Immature natural killer cell (primary cell): ENCODE measurements at places on chromosomes 2 and 18. TPM values are rescaled to one million over a fixed set of nuclear protein-coding genes. Genes with fewer than 3 reads are reported as not detected.

Gene PARD3B
- polyA plus RNA-seq: not detected

Gene DLGAP1
- polyA plus RNA-seq: not detected

GRCh38 chr2:25842155-25842554 lies 36.1 kb downstream of the ASXL2 start:
- H3K27ac ChIP-seq: no peak overlapping the region
- no peaks in the 10 kb centered on the region for H3K27me3 ChIP-seq
- H3K36me3 ChIP-seq: no peaks in the 10 kb centered on the region
- peaks cover 10% of the 10 kb centered on the region for H3K4me1 ChIP-seq
- no peak overlapping the region for H3K4me3 ChIP-seq

GRCh38 chr2:169478745-169479256 lies 493 bp upstream of the BBS5 start:
- H3K4me1 ChIP-seq: peaks cover 12% of the 10 kb centered on the region
- H3K36me3 ChIP-seq: no peaks in the 10 kb centered on the region
- H3K27me3 ChIP-seq: no peaks in the 10 kb centered on the region
- no peak overlapping the region for H3K27ac ChIP-seq

- DNase-seq: no peak
- no peak overlapping the region for H3K4me3 ChIP-seq
- no peaks in the 10 kb centered on the region for H3K27me3 ChIP-seq
- no peaks in the 10 kb centered on the region for H3K4me1 ChIP-seq
Measured at GRCh38 chr18:62033756-62034155, 140.9 kb upstream of the RNF152 start.

Gene MAP3K19
- not detected for polyA plus RNA-seq

Gene SP5
- polyA plus RNA-seq: not detected

- H3K27ac ChIP-seq: no peak overlapping the region
- no peaks in the 10 kb centered on the region for H3K36me3 ChIP-seq
- no peaks in the 10 kb centered on the region for H3K4me1 ChIP-seq
- H3K4me3 ChIP-seq: no peak overlapping the region
Measured at GRCh38 chr2:233663911-233664310, 7.8 kb upstream of the UGT1A9 start.

Gene GPR75
- not detected for polyA plus RNA-seq

Gene GCG
- not detected for polyA plus RNA-seq

DNA sequence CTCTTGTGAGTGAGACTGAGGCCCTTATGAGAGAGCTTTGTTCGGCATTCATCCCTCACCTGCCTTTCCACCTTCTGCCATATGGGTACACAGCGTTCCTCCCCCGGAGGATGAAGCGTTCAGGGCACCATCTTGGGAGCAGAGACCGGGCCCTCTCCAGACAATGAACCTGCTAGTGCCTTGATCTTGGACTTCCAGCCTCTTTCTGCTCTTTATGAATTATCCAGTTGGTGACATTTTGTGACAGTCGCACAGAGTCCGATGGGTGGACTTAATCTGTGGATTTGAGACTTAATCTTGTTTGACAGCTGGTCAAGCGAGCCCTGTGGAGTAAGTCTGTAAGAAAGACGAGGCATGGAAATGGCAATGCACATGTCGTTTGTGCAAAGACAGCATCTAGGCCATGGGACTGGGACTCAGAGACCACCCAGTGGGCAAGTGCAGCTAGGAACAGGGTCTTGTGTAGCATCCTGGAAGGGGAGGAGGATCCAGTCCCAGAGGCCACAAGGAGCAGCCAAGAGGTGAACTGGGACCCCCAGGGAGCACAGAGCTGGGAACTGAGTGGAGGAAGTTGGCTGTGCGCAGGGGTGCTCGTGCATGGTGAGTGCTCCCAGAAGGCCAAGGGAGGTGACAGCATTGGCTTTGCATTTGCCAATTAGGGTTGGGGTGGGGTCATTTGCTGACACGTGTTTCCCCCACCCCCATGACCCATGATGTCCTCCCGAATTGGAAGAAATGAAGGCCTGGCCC lies 69.5 kb upstream of the HDAC4 start:
- H3K36me3 ChIP-seq: no peaks in the 10 kb centered on the region
- DNase-seq: no peak
- no peak overlapping the region for H3K27ac ChIP-seq
- H3K27me3 ChIP-seq: peaks cover 5% of the 10 kb centered on the region
- H3K4me1 ChIP-seq: no peaks in the 10 kb centered on the region

DNA sequence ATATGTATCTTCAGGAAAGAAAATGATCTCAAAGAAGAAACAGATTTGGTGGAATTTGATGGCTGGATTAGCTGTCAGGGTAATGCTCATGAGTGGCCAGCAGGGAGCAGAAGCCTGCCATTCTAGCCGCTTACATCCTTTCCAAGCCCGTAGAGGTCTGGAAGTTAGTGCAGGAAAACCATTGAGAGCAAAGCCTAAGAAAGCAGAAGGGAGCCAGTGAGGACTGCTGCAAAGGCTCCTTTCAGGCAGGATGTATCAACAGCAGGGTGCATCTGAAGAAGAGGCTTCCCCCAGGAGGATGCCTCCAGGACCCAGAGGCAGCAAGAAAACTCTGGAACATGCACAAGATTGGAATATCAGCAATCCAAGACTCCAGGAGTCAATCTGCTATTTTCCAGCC lies 22.9 kb upstream of the LBH start:
- peak overlapping the region; percentile 35 for H3K4me3 ChIP-seq
- H3K27me3 ChIP-seq: peaks cover 2% of the 10 kb centered on the region
- H3K4me1 ChIP-seq: peaks cover 18% of the 10 kb centered on the region
- H3K36me3 ChIP-seq: no peaks in the 10 kb centered on the region
- H3K27ac ChIP-seq: no peak overlapping the region
- DNase-seq: peak; percentile 49

- H3K27ac ChIP-seq: no peak overlapping the region
- H3K4me1 ChIP-seq: peaks cover 37% of the 10 kb centered on the region
- peaks cover 7% of the 10 kb centered on the region for H3K27me3 ChIP-seq
- DNase-seq: no peak
- H3K36me3 ChIP-seq: no peaks in the 10 kb centered on the region
Measured at GRCh38 chr2:46495231-46496030, 16.1 kb downstream of the TMEM247 start.

DNA sequence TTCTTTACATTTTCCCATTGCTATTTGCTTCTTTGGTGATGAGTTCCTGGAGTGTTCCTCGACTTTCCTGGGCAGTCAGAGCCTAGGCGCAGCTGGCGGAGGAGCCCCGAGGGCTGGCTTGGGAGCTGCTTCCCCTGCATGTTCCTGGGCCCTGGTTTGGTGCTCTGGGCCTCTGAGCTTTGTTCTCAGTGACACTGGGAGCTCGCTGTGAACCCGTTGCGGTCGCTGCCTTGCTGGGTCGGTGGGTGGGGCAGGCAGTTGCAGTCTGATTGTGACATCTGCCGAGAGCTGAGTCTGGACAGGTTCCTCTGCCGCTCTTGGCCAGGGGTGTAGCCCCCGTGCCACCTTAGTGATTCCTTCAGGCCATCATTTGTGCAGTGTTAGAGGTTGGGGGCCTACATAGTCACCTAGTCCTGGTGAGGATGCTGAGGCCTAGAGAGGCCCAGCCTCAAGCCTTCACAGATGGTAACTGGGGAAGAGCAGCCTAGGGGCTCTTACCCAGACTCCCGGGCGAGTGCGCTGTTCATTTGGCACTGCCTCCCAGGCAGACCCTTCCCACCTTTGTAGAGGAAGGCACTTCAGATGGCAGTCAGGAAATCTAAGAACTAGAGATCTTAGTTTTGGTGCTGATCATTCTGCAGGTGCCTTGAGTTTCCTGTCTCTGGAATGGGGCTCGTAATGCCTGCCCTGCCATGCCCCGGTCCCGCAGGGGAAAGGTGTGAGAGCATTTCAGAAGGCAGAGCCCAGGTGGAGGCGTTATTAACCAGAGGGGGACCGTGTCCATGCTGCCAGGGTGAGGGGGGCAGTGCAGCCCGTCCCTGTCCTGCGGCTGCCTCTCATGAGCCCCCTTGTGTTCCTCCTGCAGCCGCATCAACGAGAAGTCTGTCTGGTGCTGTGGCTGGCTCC lies 8.4 kb downstream of the ASB1 start:
- no peak for DNase-seq
- no peak overlapping the region for H3K27ac ChIP-seq
- H3K27me3 ChIP-seq: no peaks in the 10 kb centered on the region
- H3K4me1 ChIP-seq: peaks cover 89% of the 10 kb centered on the region
- H3K4me3 ChIP-seq: no peak overlapping the region

- no peak overlapping the region for H3K27ac ChIP-seq
- DNase-seq: no peak
- no peak overlapping the region for H3K4me3 ChIP-seq
- H3K27me3 ChIP-seq: no peaks in the 10 kb centered on the region
Measured at GRCh38 chr2:191249156-191249813, 4.1 kb downstream of the MYO1B start.

- DNase-seq: no peak
- no peak overlapping the region for H3K4me3 ChIP-seq
- no peak overlapping the region for H3K27ac ChIP-seq
- H3K36me3 ChIP-seq: peaks cover 23% of the 10 kb centered on the region
Measured at GRCh38 chr2:45412754-45413379, 198.2 kb downstream of the SRBD1 start.

Gene TMEM87B
- 5.2 TPM for polyA plus RNA-seq

GRCh38 chr2:29159125-29159524 lies 43.9 kb downstream of the CLIP4 start:
- H3K27ac ChIP-seq: no peak overlapping the region
- H3K4me3 ChIP-seq: no peak overlapping the region
- DNase-seq: no peak
- H3K36me3 ChIP-seq: peaks cover 21% of the 10 kb centered on the region
- H3K4me1 ChIP-seq: peaks cover 19% of the 10 kb centered on the region

Gene PLCL1
- polyA plus RNA-seq: not detected

Gene DSG4
- not detected for polyA plus RNA-seq

DNA sequence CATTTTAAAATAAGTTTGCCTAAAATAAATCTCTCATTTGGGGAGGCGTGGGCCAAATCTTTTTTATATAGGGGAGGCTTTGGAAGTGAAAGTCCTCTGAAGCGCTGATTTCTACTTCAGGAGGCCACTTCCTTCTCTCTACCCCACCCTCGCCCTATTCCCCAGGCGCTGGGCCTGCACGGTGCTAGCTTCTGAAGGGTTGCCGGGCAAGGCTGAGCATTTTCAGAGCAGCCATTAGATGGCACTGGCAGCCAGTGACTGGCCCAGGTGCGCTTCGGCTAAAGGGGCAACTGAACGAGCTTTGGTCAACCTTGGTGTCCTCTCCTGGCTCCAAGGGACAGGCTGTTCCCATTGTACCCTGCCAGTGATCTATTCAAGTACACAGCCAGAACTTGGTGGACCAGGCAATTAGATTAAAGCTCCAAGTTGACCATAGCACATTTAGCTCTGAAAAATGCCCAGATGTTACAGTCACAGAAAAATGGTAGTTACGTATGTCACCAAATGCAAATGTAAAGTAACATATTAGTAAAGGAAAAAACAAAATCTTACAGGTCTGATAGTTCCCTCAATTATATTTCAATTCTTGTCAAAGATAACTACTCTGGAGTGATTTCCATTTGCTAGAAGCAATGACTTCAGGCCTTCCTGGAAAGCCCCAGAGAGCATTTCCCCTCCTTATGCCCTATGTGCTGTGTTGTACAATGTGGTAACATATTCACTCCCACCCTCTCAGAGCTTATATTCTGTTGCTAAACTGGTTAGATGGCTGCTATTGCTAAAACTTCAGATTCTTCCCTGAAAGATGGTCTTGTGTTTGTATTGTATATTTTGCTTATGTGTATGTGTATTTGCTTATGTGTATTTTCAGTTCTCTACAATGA lies 2.1 kb downstream of the POMC start:
- peaks cover 17% of the 10 kb centered on the region for H3K4me1 ChIP-seq
- H3K36me3 ChIP-seq: no peaks in the 10 kb centered on the region
- DNase-seq: no peak
- peak overlapping the region; percentile 28 for H3K4me3 ChIP-seq
- no peak overlapping the region for H3K27ac ChIP-seq
- H3K27me3 ChIP-seq: peaks cover 43% of the 10 kb centered on the region

DNA sequence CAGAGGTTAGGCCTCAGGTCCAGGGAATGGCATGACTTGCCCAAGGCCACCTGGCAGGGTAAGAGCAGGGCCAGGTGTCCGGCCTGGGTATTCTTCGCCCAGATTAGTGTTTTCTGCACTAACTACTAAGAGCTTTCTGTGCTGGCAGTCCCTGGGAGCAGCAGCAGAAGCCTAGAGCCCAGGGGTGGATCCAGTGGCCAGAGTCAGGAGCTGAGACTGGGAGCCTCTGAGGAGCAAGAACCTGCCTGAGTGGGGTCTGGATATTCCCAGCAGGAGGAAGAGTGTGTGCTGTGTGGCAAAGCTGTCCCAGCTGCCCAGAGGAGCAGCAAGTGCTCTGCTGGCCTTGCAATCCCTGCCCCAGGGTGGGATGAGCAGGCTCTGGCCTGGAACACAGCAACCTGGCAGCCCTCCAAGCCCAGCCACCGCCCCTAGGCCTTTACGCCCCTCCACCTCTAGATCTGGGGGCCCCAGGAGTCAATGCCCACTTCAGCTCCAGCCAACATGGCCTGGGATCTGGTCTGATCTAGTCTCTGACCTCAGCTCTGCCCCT lies 30.7 kb upstream of the GPAT2 start:
- no peak overlapping the region for H3K27ac ChIP-seq
- no peak for DNase-seq
- peaks cover 4% of the 10 kb centered on the region for H3K4me1 ChIP-seq
- H3K36me3 ChIP-seq: no peaks in the 10 kb centered on the region
- H3K4me3 ChIP-seq: no peak overlapping the region

GRCh38 chr2:111208639-111209038 lies 87.9 kb downstream of the BCL2L11 start:
- H3K27ac ChIP-seq: no peak overlapping the region
- no peak for DNase-seq
- no peak overlapping the region for H3K4me3 ChIP-seq
- H3K27me3 ChIP-seq: no peaks in the 10 kb centered on the region
- H3K36me3 ChIP-seq: peaks cover 28% of the 10 kb centered on the region

Gene GLI2
- not detected for polyA plus RNA-seq

- no peak overlapping the region for H3K27ac ChIP-seq
- no peaks in the 10 kb centered on the region for H3K36me3 ChIP-seq
- peaks cover 2% of the 10 kb centered on the region for H3K27me3 ChIP-seq
- no peaks in the 10 kb centered on the region for H3K4me1 ChIP-seq
- no peak for DNase-seq
Measured at GRCh38 chr18:50675043-50675442, 115.2 kb downstream of the MAPK4 start.

DNA sequence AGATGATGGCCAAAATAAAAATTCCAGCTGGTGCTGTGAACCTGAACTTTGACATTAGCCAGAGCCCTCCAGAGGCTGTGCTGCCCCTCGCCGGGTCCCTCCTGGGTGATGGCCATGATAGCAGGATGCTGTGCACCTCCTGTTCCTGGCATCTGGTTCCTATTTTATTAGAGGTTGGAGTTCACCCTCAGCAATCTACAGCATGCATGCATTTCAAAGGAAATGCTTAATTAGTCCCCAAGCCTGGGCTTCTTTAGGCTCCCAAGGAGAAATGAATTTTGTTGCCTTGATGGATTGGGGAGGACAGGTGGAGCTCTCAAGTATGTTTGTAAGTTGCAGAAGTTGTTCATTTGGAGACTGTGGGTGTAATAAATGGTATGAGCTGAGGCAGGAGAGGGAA lies 166.9 kb downstream of the GLI2 start:
- H3K4me1 ChIP-seq: no peaks in the 10 kb centered on the region
- H3K27me3 ChIP-seq: peaks cover 5% of the 10 kb centered on the region
- no peak overlapping the region for H3K27ac ChIP-seq
- H3K36me3 ChIP-seq: no peaks in the 10 kb centered on the region
- DNase-seq: no peak

GRCh38 chr18:13265008-13265910 lies 46.7 kb downstream of the LDLRAD4 start:
- H3K36me3 ChIP-seq: no peaks in the 10 kb centered on the region
- DNase-seq: no peak
- H3K27ac ChIP-seq: no peak overlapping the region
- no peaks in the 10 kb centered on the region for H3K4me1 ChIP-seq
- H3K4me3 ChIP-seq: no peak overlapping the region

GRCh38 chr2:158498043-158498748 lies 41.4 kb downstream of the PKP4 start:
- H3K27me3 ChIP-seq: no peaks in the 10 kb centered on the region
- H3K36me3 ChIP-seq: no peaks in the 10 kb centered on the region
- no peaks in the 10 kb centered on the region for H3K4me1 ChIP-seq
